SW 1271 (cell line): ENCODE measurements at places on chromosomes 2 and 18.

GRCh38 chr2:49043405-49043982 lies 110.8 kb downstream of the FSHR start:
- no peak for DNase-seq

DNA sequence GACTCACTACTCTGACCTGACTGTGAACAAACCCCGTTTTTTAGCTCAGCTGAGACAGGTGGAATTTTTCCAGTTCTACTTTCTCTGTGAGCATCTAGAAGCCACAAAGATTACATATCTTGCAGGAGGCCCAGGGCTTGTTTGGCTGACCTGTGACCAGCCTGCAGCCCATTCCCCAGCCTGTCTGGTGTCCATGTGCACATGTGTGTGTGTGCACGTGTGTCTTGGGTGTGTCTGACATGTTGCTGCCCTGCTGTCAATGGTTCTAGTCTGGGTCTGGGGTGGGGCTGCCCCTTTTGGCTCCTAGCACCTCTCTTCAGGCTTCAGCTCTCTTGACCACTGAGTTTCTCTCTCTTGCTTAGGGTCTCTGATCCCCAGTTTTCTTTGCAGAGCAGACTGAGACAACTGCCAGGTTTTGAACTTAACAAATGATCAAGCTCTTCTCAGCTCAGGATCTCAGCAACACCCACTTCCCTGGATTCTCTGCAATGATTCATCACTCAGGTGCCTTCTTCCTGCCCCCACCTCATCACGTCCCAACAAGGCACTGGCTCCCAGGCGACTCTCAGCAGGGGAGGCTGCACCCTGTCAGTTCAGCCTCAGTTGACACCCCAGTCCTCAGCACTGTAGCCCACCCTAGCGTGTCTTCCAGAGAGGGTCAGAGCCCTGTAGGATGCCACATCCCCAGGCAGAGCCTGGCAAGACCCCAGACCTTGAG lies 130.3 kb downstream of the CELF4 start:
- no peak for DNase-seq

DNA sequence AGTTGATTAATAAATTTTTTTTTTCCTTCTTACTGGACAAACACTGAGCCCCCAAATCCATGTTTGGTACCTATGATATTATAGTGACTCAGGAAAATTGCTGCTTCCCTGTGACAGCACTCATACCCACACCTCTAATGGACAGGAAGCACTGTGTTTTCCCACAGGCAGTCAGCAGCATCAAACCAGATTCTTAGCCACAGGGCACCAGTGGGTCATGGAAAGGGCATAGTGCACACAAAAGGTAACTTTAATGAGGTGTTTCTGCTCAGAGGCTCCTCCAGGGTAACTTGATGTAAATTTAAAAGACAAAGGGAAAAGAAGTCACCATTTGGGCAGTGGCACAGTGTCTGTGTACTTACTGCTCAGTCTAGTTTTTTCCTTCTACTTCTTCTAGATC lies 34.1 kb downstream of the SERPINB11 start:
- DNase-seq, result no peak

GRCh38 chr18:49009661-49010060 lies 58.9 kb upstream of the SMAD7 start:
- no peak for DNase-seq

GRCh38 chr2:19893520-19894133 lies 8.2 kb downstream of the TTC32 start:
- DNase-seq, result no peak

DNA sequence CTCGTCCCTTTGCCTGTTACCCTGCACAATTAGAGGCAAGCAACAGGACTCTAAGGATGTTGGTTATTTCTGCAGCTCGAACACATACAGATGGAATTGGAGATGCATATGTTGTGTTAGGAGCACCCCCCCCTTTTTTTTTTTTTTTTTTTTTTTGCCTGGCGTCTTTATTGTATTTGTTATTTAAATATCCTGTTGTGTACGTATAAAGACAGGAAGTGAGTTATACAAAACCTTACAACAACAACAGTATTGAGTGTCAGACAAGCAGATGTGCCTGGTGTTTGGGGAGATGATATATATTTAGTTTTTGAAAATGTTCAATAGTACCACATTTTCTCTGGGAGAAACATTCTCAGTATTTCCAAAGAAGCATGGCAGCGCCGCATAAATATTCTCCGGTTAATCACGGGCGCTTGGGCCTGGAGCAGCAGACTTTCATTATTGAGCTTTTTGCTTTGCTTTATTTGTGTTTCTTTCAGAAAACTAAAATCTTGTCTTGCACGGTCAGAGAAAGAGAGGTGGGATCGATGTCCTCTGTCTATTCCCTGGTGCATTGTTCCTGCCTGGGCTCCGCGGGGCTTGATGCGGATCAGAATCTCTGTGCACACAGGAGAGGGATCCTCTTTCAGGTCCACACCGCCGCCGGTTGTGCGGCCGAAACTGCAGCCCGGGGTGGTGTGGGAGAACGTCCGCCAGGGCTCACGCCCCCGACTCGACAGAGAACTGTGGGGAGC lies 23.2 kb upstream of the ZNF516 start:
- DNase-seq, result no peak

DNA sequence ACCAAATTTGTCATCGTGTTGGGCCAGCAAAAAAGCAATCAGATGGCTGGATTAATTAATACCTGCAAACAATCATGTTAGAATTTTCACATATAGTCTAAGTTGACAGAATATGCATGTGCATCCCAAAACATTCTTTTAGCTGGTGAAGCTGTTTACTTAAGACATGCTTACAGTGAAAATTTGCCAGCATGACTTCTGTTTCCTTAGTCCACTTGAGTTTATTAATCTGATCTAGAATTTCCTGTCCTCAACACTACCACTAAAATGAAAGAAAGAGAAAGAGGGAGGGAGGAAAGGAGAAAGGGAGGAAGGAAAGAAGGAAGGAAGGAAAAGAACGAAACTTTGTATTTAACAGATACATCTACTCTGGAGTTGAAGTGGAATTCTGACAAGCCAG lies 2109.9 kb upstream of the PIK3C3 start:
- DNase-seq, result no peak

DNA sequence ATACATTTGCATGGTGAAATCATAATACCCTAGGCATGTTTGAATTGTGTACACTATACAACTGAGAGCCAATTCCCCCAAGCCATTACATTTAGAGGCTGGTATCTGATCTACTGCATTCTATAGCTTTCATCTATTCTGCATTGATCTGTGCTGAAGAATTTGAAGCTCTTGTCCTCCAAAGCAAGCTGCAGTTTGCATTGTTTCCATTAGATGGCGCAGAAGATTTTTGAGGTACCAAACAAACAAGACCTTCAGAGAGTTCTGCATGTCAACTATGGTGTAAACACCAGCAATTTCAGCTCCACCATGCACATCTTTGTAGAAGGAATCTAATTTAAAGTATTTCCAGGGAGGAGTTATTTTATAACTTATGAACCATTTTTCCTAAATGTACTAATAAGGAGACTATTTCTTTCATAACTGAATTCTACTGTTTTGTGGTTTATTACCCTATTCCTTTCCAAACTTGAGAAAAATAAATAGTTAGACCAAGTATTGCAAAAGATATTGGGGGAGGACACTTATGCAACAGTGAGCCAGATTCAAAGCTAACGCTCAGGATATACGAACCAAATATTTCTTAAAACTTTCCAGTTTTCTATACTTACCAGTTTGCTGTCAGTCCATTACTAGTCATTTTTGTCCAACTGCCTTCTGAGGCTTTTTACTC lies 761.8 kb upstream of the ACVR2A start:
- no peak for DNase-seq
